ENCODE measurements at places on chromosomes 5 and 9. TPM values are rescaled to one million over a fixed set of nuclear protein-coding genes. Genes with fewer than 3 reads are reported as not detected.

GRCh38 chr9:34588671-34589635 lies 571 bp downstream of the CNTFR start:
- no peak for DNase-seq

GRCh38 chr5:120436996-120437395 lies 27.1 kb upstream of the PRR16 start:
- no peak for DNase-seq

DNA sequence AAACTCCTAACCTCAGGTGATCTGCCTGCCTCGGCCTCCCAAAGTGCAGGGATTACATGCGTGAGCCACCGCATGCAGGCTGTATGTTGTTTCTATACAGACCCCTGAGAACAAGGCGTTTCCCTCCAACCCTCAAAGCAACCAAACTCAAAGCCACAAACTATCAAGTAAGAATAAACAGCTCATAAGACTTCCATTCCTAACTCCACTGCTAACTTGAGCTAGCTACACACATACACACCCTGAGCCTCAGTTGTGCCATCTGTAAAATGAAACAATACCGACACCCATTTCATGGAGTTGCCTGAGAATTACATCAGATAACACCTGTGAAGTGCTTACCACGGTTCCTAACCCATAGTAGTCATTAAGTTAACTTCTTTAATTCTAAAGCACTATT lies 70.8 kb downstream of the SERINC5 start:
- no peak for DNase-seq

- no peak for DNase-seq
These were observed 35.2 kb downstream of the YIPF5 start for GRCh38 chr5:144135113-144135762.

DNA sequence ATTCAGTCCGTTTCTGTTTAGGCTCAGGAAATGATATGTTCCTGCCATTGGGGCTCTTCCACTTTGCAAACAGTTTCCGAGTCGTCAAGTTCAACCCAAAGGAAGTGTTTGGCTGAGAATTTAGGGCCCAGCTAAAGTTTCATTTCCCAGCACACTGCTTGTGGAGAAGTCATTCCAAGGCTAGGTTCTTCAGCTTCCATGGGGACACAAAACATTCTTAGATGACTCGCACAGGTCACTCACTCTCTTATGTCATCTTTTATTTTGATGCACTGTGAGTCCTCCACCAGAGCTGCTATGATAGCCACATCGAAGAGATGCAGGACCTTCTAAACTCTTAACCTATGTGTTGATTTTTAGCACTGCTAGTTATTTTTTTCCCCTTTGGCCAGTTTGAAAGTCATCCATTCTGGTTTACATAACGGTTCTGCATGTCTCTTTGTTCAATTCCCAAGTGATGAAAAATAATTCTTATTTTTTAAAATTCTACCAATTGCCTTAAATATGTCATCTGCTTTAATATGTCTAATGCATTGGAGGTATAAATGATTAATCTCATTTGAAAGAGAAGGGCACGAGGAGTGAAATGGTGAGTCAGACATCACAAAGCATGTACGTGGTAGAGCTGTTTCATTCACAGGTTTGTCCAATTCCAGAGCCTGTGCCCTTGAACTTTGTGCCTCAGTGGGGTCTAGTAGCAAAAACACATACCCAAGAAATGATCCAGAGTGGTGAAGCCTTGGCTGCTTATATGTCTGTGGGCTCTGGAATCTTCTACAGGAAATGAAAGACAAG lies 84.3 kb downstream of the ZNF462 start:
- no peak for DNase-seq

GRCh38 chr5:132907161-132907560 lies 33.7 kb downstream of the LEAP2 start:
- no peak for DNase-seq

DNA sequence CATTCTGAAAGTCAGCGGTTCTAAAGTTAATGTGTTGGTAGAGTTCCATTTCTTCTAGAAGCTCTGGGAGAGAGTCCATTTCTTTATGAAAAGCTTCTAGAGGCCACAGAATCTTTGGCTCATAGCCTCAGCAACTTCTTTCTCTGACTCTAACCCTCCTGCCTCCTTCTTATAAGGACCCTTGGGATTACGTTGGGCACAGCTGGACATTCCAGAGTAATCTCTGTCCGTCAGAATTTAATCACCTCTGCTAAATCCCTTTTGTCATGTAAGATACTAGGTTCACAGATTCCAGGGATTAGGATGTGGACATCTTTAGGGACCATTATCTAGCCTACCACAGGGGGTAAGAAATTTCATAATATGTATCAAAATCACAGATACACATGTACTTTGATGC lies 22.6 kb upstream of the ANKDD1B start:
- DNase-seq, result no peak

- no peak for DNase-seq
These were observed 41.9 kb downstream of the VCAN start for GRCh38 chr5:83513491-83513890.

- peak; percentile 43 for DNase-seq
These were observed 28.6 kb upstream of the CTNNA1 start for GRCh38 chr5:138724470-138725146.

DNA sequence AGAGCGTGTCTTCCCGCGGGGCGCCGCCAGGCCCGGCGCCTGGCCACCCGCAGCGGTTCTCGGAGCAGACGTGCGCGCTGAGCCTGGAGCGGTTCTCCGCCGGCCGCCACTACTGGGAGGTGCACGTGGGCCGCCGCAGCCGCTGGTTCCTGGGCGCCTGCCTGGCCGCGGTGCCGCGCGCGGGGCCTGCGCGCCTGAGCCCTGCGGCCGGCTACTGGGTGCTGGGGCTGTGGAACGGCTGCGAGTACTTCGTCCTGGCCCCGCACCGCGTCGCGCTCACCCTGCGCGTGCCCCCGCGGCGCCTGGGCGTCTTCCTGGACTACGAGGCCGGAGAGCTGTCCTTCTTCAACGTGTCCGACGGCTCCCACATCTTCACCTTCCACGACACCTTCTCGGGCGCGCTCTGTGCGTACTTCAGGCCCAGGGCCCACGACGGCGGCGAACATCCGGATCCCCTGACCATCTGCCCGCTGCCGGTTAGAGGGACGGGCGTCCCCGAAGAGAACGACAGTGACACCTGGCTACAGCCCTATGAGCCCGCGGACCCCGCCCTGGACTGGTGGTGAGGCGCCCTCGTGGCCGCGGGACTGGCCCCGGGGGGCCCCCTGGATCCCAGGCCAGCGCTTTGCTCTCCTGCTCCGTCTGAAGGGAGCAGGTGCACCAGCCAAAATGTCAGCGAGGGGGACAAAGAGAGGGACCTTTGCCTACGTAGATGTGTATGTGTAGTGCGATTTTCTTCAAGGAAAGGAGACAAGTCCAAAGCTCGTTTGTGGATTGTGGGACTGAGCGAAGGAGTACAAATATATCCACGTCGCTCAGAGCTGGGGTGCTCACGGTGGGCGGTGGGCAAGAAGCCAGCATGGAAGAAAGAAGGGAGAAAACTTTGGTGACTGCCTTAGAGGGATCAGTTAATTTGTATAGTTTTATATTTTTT lies 19.5 kb downstream of the BTNL9 start:
- no peak for DNase-seq

NR6A1 gene
- 1.0 TPM for total RNA-seq

SLC23A1 gene
- not detected for total RNA-seq

Data from left ventricle myocardium inferior (tissue), 1 donor.